Muscle of leg (tissue), 16 donors: ENCODE measurements at places on chromosomes 1 and 21. TPM values are rescaled to one million over a fixed set of nuclear protein-coding genes. Genes with fewer than 3 reads are reported as not detected.

GRCh38 chr1:107750364-107750959 lies 214.5 kb downstream of the VAV3 start:
- DNase-seq = peak; percentile 59

GRCh38 chr1:20792196-20792595 lies 5.1 kb upstream of the HP1BP3 start:
- peak; percentile 98 for DNase-seq

GRCh38 chr1:29538586-29538985 lies 302.3 kb downstream of the PTPRU start:
- no peak for DNase-seq

- DNase-seq = no peak
Measured at GRCh38 chr1:203055161-203055799, 29.0 kb downstream of the PPFIA4 start.

- no peak for DNase-seq
Measured at GRCh38 chr1:156959925-156960324, 39.5 kb downstream of the LRRC71 start.

DNA sequence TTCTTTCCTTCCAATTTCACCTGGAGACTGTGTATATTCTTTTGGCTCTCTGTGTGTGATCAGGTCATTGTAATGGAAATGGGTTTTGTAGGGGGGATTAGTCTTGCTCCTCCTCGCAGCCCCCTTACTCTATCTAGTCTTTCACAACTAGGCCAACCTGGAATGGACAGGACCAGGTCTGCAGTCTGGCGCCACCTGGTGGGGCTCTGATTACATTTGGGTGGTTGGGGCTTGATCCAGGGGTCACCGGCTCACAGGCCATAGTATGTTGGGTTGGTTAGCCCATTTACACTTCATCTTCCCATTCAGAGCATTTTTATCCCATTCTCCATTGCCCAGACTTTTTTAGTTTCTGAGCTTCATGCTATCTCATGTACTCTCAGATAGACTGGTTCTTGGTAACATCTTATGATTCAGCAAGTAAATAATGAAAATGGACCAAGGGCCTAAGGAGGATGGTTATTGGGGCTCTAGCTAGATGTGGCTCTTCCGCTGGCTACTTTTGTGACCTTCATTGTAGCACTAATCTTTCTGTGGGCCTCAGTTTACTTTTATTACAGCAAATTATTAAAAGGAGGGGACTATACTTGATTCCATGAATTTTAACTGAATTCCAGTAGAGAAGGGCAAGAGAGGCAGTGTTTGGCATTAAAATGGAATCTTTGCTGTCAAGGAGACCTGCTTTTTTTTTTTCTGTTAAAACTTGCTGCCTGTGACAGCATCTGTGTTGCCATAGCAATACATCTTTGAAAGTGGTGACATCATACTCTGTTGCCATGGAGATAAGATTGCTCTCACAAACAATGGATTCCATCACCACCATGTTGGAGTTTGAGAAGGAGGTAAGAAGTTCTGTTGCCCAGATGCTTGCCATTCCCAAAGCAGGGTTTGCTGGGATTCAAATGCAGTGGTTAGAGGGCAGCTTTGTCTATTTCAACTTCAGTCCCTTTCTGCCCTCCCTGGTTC lies 150.1 kb downstream of the PLXNA2 start:
- DNase-seq = peak; percentile 58

- DNase-seq = peak; percentile 69
Measured at GRCh38 chr1:39609618-39610331, 29.7 kb downstream of the HEYL start.

GRCh38 chr1:151612501-151613281 lies 841 bp downstream of the SNX27 start:
- DNase-seq = peak; percentile 64

DNA sequence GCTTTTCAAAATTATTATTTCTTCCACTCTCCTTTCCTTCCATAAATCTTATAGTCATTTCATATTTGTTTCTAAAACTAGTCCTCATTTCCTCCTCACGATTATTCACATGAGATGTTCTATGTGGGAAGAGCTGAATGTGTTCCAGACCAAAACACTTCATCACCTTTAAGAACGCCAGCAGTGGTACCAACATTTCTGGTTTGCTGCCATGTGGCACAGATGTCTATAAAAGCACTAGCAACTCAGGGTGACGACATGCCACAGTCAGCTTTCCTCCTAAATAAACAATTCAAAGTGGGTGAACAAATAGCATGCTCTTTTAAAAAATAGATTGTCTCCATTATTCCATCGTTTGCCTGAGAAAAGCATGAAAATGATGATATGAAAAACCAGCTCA lies 1217.8 kb upstream of the ADGRL2 start:
- no peak for DNase-seq

DNA sequence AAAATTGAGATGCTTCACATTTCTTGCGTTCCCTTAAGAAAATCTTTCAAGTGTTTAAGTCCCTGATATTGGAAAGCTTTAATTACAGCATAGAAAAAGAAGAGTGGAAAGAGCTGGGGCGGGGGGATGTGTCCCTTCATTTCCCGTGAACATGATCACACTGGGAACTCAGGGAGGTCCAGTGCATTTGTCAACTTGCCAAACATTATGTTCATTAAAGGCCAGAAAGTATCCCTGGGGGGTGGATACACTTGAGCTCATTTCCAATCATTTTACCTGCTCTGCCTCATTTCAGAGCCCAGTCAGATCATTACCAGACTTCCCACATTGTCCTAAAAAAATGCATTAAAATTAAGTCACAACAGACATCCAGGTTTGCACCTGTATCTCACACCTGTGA lies 123.6 kb upstream of the KCNJ15 start:
- no peak for DNase-seq

- peak; percentile 85 for DNase-seq
Measured at GRCh38 chr1:18583326-18583941, 47.2 kb upstream of the PAX7 start.

GRCh38 chr1:56639211-56639610 lies 5.9 kb upstream of the PRKAA2 start:
- DNase-seq = no peak

GRCh38 chr1:44724296-44724954 lies 6.5 kb downstream of the RNU5D-1 start:
- DNase-seq = no peak

- DNase-seq = no peak
Measured at GRCh38 chr21:16821588-16821987, 691.3 kb upstream of the CXADR start.

DNA sequence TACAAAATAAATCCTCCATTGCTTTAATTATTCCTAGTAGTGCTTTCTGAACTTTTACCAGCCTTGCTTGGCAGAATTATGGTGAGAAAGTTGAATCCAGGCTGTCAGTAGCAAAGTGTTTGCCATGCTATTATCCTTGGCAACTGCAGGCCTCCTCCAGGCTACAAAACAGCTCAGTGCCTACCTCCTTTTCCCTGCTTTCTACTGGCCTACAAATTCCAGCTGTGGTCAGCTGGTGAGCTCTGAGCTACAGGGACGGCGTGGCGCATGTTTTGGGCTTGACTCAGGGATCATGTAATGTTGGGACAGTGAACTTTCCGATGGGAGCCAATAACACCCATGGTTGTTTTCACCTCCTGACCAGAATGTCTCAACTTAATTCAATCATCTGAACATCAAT lies 456.1 kb upstream of the ADAMTS5 start:
- DNase-seq = peak; percentile 59

GRCh38 chr1:8267307-8267706 lies 50.6 kb upstream of the SLC45A1 start:
- no peak for DNase-seq

GRCh38 chr1:29586215-29586614 lies 349.9 kb downstream of the PTPRU start:
- DNase-seq = no peak

DNA sequence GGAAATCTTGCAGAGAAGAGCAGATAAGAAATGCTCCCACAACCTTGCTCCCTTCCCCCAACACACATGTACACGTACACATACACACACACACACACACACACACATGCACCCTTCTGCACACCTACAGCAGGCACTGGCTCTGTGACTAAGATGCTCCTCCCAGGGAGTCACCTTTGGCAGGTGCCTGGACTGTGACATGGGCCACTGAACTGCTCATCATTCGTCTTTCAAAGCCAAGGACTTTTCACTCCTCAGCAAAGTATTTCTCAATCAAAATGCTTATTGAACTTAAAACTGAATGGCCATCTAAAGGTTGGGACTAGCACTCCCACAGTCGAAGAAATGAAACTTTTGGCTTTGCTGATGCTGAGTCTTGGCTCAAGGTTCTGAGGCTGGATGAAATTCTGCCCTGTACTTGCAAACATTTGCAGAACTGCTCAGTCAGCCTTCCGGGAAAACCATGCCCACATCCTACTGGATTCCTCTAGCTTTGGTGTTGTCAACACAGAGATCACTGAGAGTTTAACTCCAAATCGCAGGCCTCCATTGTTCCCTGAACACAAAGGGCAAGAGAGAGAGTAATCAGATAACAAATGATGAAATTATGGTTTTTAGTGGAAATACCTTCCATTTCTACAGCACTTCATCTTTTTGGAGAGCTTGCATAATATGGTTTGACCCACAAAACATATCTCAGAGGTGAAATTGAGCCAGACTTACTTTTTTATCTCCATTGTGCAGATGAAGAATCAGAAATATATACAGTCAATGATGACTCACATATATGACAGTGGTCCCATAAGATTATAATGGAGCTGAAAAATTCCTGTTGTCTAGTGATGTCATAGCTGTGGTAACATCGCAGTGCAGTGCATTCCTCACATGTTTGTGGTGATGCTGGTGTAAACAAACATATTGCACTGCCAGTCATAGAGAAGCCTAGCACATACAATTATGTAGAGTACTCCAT lies 72.4 kb upstream of the BCAR3 start:
- peak; percentile 50 for DNase-seq

DNA sequence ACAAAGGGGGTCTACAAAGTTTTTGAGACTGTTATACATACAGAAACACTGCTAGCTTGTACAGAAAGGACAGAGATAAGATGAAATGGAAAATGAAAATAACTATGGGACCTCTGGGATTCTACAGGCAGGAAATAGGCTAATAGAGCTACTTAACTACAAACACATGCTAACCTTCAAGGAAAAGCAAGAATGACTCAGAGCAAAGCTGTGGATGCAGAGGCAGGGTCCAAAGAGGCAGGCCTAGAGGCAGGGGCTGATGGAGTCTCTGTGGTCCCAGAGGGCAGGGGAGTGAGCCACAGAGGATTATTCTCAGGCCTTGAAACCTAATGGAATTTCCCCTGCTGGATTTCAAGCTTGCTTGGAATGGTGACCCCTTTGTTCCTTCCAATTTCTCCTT lies 18.7 kb upstream of the GOLT1A start:
- peak; percentile 87 for DNase-seq

GRCh38 chr1:56330391-56331026 lies 248.9 kb downstream of the PLPP3 start:
- DNase-seq = no peak

DNA sequence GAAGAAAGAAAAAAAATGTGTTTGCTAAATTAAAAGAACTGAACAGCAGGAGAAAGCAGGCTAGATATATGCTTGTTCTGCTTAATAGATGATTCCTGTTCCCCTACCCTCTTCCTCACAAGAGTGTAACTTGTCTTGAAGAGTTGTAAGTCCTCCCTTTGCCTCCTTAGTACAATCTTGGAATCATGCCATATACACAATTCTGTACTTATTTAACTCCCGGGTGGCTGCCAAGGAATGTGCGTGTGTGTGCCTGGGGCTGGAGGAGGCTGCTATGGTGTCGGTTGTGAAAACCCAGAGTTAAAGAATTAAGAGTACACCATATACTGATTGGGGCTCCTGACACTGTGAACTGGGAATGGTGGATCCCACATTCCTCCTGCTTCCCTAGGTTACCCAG lies 194.2 kb downstream of the SIPA1L2 start:
- DNase-seq = peak; percentile 50

DNA sequence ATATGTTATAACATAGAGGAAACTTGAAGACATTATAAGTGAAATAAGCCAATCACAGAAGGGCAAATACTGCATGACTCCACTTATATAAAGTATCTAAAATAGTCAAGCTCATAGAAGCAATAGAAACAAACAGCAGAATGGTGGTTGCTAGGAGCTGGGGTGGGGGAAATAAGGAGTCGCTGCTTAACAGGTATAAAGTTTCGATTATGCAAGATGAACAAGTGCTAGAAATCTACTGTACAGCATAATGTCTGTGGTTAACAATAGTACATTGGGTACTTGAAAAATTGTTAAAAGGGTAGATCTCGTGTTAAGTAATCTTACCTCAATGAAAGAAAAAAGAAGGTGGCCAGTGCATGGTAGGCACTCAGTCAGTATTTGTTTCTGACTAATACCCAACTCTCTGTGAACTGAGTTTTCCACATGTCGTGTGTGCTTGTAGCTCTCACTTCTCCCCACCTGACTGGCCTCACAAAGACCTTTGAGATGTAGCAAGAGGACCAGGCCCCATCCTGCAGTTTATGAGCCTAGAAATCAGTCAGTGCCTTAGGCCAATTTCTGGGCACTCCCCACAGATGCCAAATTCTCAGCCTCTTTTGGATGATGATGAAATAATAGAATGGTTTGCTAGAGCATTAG lies 14.7 kb upstream of the SPRR5 start:
- DNase-seq = no peak

DNA sequence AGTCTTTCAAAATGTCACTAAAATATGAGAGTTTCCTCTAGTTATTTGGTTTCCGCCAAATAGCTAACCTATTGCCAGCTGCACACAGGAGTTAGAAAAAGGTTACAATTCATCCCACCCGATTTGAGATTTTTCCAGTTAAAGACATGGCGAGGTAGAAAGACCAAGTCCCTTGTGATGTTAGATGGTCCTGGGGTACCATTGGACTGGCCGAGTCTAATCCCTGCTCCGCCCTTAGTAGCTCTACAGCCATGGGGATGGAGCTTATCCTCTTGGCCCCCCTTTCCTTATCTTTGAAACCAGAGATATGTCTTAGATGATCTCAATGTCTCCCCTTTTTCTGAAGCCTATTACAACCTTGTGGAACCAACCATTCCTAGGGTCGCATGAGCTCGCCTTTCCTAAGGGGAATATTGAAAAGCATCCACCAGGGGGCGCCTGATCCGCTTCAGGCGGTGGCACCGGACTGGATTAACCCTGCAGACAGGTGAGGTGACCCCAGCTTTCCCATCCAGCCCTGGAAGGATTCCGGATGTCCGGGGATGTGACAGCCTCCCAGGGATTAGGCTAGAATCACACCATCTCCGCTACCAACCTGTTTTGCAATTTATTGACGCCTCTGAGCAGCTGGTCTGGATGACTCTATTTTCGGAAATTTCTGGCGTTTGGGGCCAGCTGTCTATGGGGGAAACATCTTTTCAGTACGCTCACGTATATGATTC lies 68.3 kb upstream of the SIM2 start:
- peak; percentile 33 for DNase-seq

Gene ELF3
- polyA plus RNA-seq = 0.46 TPM

Gene FMO3
- 0.23 TPM for polyA plus RNA-seq

Gene OR10K1
- polyA plus RNA-seq = not detected

Gene S100A2
- polyA plus RNA-seq = 2.4 TPM

Gene ZNF281
- polyA plus RNA-seq = 14.4 TPM

Gene HSD3B2
- polyA plus RNA-seq = not detected

Gene ANKRD34A
- 1.7 TPM for polyA plus RNA-seq

Gene KCNK2
- polyA plus RNA-seq = 3.8 TPM

Gene PSMB4
- 191 TPM for polyA plus RNA-seq

Gene OLFML3
- 220 TPM for polyA plus RNA-seq

Gene DISP1
- 9.1 TPM for polyA plus RNA-seq

Gene LIN28A
- 0.03 TPM for polyA plus RNA-seq

Gene PAFAH2
- polyA plus RNA-seq = 78.5 TPM

Gene LRRC71
- 1.0 TPM for polyA plus RNA-seq

Gene TMEM200B
- 9.8 TPM for polyA plus RNA-seq
